Stimulated activated CD4-positive, alpha-beta T cell treated with anti-CD3 and anti-CD28 coated beads, TNF-alpha, amount 100 ng/mL, for 48 hours (primary cell): ENCODE measurements at places on chromosomes 4 and X.

DNA sequence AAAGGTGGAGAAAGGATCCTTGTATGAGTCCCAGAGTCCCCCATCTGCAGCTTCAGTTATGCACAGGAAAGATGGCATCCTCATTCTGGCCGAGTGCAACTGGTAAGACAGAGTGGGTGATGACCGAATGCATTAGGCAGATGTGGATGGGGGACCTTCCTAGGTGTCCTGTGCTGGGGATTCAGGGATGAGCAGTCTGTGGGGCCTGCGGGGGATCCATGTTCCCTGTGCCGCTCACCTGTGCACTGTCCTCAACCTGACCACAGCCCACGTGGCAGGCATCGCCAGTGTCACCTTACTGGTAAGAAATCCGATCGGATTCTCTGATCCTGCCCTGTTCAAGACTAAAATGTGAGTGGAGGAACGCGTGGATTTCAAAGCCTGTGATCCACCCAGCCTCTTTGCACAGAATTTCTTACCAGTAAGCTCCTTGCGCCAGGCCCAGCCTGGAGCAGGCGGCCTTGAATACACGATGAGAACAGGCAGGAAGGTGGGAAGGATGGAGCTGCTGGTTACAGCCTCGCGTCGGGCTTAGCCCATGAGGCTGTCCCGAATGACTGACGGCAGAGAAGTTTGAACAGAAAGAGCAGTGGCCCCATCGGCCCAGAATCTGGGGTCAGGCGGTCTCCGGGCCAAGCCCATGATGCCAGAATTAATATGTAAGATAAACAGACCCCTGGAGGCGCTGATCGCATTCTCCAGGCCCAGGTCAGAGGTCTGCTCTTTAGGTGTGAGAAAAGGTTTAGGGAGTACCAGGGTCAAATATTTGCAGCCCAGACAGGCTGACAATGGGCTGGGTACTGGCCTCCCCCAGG is 56.5 kb downstream of the CPZ start:
- DNase-seq = no peak

- DNase-seq = no peak
Observed at GRCh38 chrX:39944416-39944815, 153.3 kb downstream of the BCOR start.

- no peak for DNase-seq
Observed at GRCh38 chr4:7630568-7631287, 196.0 kb upstream of the PSAPL1 start.

DNA sequence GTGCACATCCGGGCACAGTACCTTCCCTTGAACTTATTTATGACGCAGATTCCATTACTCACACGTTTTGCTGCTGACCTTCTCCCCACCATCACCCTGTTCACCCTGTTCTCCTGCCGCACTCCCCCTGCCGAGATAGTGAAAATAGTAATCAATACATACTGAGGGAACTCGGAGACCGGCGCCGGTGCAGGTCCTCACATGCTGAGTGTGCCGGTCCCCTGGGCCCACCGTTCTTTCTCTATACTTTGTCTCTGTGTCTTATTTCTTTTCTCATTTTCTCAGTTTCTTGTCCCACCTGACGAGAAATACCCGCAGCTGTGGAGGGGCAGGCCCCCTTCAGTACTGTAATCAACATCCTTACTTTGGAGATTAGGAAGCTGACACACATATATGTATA is 1337.1 kb upstream of the PABPC4L start:
- DNase-seq = no peak

- DNase-seq = no peak
Observed at GRCh38 chr4:95470622-95471021, 78.2 kb downstream of the UNC5C start.

- DNase-seq = no peak
Observed at GRCh38 chr4:78645853-78646757, 94.5 kb downstream of the ANXA3 start.

DNA sequence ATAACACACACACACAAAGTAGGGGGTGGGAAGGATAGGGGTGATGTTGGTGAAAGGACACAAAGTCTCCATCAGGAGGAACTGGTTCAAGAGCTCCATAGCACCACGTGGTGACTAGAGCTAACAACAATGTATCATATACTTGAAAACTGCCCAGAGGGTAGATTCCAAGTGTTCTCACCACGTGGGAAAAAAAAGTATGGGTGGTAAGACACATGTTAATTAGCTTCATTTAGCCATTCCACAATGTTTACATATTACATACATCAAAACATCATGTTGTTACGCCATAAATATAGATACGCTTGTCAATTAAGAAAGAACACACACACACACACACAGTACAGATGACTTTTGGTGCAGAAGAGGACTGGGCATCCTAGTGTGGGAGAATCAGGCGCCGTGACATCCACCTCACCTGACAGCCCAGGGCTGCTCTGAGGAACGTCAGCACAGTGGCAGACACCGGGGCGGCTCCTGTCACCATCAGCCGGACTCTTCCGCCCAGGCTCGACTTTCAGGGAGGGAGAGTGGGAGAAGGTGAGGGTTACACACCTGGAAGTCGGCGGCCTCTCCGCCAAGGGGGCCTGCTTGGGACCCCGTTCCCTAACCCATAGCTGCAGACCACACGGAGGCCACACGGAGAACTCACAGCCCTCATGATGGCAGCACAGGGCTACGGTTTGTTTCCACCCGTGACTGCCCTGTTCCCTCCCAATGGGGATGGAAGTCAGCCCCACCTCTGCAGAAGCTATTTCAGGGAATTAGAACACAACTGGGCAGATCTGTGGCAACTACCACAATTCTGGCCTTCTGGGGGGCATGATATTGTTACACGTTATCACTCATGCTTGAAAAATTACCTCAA is 31.8 kb upstream of the CENPU start:
- DNase-seq = no peak

- DNase-seq = no peak
Observed at GRCh38 chr4:187357821-187358220, 634.2 kb upstream of the FAT1 start.

DNA sequence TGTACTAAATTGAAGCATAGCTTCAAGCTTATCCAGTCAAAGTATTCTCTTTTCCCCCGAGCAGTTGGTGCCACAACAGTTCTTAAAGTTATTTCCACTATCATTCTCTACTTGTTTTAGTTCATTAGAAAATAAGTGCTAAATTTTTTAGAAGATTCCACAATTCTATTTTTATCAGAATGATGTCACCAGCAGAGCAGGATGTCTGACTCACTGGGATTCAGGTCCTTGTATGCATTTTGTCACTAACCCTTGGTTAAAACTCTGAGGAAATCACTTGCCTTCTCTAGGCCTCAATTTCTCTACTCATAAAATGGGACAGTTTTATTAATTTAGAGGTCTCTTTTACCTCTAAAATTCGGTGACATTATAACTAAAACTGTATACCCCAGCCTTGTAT is 3.4 kb downstream of the DDX53 start:
- no peak for DNase-seq

DNA sequence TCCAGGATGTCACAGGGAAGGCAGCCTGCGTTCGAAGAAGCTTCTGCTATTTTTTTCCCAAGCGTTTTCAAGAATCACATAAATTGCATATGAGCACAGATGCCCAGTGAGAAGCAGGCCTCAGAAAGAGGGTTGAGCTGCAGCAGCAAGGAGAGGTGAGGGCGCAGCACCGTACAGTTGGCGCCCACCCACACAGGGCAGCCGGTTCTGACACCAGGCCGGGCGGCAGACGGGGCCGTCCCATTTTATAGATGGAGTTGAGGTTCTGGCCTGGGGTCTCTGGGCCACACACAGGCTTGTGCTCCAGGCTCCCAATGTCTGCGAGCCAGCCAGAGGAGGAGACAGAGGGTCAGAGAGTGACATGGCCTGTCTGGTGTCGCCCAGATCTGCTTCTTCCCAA is 22.8 kb downstream of the CPZ start:
- DNase-seq = no peak

DNA sequence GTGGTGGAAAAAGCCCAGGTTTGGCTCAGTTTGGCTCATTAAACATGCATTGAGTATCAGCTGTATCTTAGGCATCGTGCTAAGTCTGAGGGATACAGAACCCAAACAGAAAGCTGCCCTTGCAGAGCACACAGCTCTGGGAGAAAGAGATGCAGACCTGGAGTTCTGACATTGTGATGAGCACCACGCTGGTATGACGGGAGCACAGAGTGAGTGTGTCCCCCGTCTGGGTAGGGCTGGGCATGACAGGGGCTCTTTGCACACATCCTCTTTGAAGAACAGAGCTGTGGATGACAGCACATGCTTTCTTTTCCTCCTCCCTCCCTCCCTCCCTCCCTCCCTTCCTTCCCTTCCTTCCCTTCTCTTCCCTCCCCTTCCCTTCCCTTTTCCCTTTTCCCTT is 52.2 kb downstream of the CLCN4 start:
- DNase-seq = no peak

DNA sequence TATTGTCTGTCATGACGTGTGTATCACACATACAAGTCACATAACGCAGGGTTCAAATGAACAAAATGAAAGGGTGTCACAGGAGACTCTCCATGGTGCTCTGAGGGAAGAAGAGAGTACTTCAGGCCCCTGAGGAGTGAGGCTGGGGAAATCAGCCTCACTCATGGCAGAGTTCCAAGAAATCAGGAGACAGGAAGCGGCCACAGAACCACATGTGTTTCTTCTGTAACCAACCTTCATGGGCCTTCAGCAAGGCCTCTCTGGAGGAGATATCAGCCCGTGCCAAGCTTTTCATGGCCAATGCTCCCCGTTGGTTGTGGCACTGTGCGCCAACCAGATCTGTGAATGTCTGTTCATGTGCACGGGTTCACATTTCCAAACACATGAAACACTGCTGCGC is 76.0 kb downstream of the NAT8L start:
- no peak for DNase-seq

- no peak for DNase-seq
Observed at GRCh38 chrX:2654436-2655340, 36.4 kb upstream of the CD99 start.

DNA sequence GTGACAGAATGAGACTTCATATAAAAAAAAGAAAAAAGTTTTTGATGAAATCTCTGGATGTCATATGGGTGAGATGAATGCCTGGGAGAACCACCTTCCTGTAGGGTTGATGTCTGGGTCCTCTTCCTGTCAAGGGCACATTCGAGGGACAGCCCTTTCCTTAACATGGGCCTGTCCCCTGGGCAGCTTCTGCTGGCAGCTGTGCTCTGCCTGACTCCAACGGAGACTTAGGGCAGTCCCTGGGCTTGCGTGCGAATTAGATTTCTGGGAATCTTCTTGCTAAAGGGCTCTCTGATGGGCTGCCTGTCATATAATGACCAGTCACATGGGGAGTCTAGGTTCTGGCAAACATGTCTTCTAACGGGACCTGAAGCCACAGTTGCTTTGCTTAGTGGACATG is 40.7 kb downstream of the TNIP2 start:
- no peak for DNase-seq

GRCh38 chrX:56783996-56784620 is 55.1 kb downstream of the NBDY start:
- no peak for DNase-seq

GRCh38 chrX:110964786-110965185 is 131.2 kb upstream of the PAK3 start:
- no peak for DNase-seq

DNA sequence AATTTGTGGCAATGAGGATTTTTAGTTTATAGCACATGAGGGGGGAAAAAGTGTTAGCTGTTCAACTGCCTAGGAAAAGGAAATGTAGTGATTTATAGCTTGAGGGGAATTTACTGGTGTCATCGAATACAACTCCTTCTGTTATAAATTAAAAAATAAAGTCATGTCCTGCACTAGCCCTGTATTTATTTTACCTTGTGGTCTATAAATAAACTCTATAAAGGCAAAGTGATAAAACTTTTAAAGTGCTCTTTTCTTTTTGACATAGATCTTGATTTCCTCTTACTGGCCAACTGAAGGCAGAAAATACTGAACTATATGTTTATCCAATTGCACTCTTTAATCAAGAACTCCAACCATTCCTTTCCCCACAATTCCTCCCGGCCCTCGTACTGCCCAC is 672.1 kb upstream of the SLIT2 start:
- no peak for DNase-seq

DNA sequence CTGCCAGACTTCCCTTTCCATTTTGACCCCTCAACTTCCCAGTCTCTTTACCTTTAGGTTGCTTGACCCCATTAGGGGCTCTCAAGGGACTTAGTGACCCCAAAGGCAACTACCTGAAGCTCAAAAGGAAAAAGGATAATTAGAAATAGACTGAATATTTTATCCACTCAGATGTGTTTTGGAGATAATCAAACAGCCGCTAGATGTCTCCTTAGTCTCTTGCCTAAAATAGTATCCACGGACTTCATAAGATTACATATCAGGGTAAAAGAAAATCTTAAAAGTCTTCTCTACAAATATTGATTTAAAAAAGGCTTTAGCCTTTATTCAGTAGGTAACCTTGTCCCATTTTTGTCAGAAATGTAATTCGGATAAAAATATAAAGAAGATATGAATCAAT is 21.0 kb upstream of the RHOXF2 start:
- DNase-seq = no peak
